ENCODE measurements at places on chromosomes 1 and 21.

DNA sequence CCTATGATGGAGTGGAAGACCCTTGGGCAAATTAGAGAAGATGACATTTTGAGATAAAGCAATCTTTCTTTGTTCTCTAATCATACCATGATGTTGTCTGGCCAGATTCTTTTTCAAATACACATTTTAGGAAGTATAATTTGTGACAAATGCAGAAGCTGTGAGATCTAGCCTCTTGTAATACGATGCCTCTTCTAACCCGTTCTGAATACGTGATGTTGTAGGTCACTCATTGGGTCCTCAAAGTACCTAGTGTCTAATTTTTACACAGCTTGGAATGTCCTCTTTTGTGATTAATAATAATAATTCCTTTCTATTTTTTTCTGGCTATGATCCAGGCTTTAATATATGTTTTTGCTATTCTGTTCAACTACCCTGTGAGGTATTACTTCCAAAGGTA, 502.7 kb downstream of the NUF2 start:
- DNase-seq, result no peak

GRCh38 chr1:110903853-110904500, 31.0 kb downstream of the CD53 start:
- DNase-seq, result no peak

DNA sequence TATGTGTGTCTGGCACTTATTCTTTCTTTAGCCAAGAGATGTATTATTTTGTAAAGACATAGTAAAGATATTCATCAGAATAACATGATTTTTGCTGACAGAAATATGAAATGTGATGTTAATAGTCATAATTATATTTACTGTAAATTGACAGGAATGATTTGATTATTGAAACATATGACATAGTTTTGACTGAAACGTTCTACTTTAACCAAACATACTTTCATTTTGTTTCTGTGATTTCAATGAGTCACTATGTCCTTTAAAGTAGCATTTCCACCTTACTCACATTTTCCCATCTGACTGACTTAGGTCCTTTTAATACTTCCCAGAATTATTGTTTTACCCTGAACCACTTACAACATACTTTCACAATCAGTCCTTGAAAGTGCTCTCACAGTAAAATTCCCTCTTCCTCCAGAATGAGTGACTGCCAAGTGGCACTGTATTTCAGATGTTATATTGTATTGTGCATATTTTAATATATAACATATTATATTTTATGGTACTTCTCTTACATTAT, 437.9 kb downstream of the NCAM2 start:
- DNase-seq, result no peak

DNA sequence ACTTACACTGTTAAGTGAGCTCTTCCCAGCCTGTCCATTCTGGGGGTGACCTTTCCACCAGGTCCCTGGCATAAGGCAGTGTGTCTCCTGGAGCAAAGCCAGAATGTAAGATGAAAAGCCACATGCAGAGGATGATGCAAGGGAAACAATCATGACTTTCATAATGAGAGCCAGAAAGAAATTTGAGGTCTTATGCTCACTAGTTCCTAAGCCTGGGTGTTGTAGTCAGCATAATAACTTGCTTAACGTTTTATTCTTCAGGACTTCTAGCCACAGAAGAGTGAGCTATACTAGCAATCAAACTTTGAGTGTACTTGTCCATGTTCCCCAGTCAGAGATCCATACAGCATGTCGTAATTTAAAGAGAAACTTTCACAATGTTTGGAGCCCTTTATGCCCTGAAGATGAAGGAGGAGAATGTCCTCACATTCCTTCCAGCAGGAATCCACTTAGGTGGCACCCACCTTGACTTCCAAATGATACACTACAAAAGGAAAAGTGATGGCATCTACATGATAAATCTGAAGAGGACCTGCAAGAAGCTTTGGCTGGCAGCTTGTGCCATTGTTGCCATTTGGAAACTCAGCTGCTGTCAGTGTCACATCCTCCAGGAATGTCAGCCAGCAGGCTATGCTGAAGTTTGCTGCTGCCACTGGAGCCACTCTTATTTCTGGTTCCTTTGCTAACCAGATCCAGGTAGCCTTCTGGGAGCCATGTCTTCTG, 60.5 kb upstream of the FOXD3 start:
- no peak for DNase-seq

DNA sequence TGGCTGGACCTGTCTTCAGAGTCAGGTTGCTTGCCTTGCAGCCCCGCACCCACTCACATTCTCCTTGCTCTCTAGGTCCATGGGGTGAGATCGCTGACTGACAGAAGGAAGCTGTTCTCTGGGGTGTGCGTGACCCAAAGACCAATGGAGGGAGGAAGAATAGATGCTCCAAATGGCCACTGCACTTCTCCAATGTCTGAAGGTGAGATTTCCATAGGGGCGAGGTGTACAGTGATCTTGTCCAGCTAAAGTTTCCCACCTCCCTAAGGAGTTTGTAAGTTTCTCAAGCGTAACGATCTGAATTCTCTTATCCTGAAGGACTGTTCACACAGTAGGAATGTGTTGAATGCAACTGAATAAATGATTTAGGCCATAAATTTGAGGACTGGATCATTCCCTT, 211.9 kb upstream of the IRF2BP2 start:
- no peak for DNase-seq
